ENCODE measurements at places on chromosomes 13 and 19.

GRCh38 chr19:45216667-45217066 is 28.5 kb downstream of the EXOC3L2 start:
- DNase-seq, result no peak

- no peak for DNase-seq
Measured at GRCh38 chr13:21176982-21177284, 475 bp downstream of the MRPL57 start.

DNA sequence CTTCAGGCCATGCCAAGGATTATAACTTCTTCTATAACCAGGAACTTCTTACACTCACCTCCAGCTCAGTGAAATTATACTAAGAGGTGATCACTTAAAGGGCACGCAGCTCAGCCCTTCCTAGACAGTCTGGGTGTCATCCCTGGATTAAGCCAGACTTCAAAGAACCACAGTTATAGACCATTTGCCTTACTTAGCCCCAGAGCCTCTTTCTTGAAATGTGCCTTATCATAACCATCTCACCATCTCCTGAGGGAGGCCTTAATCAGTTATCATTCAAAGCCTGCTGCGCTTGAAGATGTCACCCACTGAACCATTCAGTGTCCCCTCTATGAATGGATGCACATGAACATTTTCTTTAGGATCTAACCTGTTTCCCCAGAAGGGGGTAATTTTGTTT is 10.1 kb upstream of the DHRS12 start:
- DNase-seq, result peak; percentile 70

GRCh38 chr19:33249740-33250366 is 24.2 kb upstream of the SLC7A10 start:
- no peak for DNase-seq

DNA sequence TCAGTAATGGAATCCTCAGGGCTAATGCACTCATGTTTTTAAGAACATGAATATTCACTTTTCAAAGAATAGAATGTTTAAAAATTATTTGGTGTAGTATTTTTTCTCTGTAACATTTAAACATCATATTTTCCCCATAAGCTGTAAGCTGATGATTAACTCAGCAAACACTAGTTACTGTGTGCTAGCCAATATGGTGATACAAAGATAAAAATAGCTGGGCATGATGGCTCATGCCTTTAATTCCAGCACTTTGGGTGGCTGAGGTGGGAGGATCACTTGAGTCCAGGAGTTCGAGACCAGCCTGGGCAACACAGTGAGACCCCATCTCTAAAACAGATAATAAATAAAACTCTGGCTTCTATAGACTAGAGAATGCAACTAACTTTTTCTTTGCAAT is 13.2 kb downstream of the RNF17 start:
- no peak for DNase-seq

- no peak for DNase-seq
Measured at GRCh38 chr13:59842507-59842906, 321.2 kb downstream of the DIAPH3 start.

GRCh38 chr13:19088416-19088815 is 93.2 kb downstream of the TUBA3C start:
- DNase-seq, result no peak

GRCh38 chr19:2291185-2291751 is 9.3 kb upstream of the PEAK3 start:
- DNase-seq, result no peak

DNA sequence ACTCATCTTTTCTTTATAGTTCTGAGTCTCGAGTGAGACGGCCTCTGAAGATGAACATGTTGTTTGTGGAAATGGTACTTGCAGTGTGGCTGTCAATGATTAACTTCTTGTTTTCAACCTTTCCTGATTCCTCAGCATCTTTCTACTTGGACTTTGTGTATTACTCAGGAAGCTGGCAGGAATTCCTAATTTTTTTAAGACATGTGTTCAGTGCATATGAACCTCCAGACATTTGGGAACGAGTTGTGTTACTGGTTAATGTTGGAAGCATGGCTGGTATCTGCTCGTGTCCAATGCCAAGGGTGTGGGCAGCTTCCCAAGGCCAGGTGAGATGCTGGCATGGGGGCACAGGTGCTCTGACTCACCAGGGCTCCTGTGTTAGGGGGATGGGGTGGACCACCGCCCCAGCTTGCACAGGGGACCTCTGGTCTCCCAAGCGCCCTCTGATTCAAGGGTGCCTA is 61.1 kb upstream of the MCF2L start:
- no peak for DNase-seq

GRCh38 chr13:74866101-74866500 is 615.9 kb downstream of the TBC1D4 start:
- no peak for DNase-seq

GRCh38 chr19:41796362-41796761 is at the start of gene CEACAM3:
CEACAM3 (plus strand) TSS chr19:41796587; CDS start chr19:41796678, 91 bp downstream.
- no peak for DNase-seq

DNA sequence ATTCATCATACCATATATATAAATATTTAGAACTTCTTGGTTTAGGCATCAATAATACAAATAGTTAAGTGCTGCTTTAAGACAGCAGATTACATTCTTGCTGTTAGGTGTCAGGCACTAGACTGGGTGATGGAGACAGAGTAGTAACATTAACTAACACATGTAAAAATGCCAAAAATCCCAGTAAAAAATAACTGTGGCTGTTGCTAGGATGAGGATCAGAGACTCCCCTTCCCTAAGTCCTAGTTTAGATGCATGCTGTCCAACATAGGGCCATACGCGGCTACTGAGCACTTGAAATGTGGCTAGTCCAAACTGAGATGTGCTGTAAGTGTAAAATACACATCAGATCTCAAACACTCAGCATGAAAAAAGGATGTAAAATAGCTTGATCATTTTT is 94.7 kb downstream of the CDADC1 start:
- no peak for DNase-seq

GRCh38 chr13:28530729-28531076 is 35.8 kb upstream of the FLT1 start:
- no peak for DNase-seq

DNA sequence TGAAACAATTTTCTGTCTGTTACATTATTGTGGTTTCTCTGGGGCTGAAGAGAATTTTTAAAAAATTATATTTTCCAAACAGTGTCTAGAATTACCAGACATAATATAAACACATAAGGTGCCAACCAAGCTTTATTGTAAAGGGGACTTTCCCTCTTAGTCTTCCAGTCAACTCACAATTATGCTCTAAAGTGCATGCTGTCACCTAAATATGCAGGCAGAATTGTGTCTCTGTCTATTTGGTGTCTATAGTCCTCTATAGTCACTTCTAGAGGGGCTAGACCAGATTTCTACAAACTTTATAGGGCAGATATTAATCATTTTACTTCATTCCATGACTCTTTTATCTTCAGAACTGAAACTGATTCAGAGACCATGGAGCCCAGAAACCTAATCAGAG is 12.8 kb downstream of the ZNF254 start:
- no peak for DNase-seq

GRCh38 chr13:113901231-113901630 is 37.4 kb upstream of the GAS6 start:
- DNase-seq, result no peak

DNA sequence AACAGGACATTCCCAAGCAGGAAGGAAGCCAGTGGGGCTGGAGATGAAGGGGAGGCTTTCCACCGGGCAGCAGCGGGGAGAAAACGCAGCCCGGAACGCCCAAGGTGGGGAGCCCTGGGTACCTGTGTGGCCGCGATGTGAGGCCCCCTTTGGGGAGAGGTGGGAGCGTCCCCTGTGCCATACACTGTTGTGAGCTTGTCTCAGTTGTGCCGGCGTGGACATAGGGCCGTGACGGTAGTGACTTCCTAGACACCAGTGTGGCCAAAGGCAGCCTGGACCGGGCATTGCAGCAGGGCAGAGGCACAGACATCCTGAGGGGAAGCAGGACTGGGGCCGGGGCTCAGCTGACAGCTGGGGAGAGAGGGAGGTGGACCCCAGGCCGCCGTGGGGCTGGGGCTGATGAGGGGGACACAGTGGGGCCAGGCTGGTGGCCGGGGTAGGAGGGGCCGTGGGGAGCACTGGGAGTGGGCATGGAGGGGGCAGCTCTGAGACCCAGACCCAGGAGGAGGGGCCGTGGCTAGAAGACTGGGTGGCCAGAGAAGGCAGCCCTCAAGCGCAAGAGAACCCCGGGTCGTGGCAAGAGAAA is 38.5 kb upstream of the TFDP1 start:
- DNase-seq, result no peak

- DNase-seq, result no peak
Measured at GRCh38 chr13:29125934-29126424, 305.8 kb downstream of the MTUS2 start.

GRCh38 chr13:33323801-33324510 is 38.4 kb upstream of the STARD13 start:
- no peak for DNase-seq

DNA sequence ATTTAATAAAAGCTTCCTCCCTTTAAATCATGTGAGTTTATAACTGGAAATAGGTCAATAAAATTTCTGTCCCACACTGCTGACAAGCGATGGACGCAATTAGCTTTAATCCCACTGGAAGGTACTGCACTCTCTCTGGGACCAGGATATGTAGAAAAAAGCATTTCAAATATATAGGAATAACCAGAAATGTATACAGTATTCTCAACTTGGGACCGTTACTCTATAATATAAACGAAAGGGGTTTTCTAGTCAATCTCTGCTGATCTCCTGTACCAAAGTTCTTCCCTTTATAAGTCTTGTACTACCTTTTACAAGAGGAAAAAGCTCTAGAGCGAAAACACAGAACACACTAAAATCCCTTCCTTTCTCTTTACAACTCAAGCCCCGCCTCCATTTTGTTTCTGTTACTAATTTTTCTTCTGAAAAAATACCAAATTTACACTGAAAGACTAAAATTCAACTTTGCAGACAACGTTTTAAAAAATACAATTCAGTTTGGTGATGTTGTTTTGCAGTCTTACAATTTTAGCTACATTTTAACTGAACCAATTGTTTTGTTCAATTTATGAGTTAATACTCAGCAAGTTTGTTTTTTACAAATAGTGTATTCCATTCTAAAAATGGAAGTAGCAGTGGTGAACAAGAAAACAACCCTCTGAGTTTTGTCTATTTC is 1.7 kb upstream of the USPL1 start:
- DNase-seq, result peak; percentile 52

DNA sequence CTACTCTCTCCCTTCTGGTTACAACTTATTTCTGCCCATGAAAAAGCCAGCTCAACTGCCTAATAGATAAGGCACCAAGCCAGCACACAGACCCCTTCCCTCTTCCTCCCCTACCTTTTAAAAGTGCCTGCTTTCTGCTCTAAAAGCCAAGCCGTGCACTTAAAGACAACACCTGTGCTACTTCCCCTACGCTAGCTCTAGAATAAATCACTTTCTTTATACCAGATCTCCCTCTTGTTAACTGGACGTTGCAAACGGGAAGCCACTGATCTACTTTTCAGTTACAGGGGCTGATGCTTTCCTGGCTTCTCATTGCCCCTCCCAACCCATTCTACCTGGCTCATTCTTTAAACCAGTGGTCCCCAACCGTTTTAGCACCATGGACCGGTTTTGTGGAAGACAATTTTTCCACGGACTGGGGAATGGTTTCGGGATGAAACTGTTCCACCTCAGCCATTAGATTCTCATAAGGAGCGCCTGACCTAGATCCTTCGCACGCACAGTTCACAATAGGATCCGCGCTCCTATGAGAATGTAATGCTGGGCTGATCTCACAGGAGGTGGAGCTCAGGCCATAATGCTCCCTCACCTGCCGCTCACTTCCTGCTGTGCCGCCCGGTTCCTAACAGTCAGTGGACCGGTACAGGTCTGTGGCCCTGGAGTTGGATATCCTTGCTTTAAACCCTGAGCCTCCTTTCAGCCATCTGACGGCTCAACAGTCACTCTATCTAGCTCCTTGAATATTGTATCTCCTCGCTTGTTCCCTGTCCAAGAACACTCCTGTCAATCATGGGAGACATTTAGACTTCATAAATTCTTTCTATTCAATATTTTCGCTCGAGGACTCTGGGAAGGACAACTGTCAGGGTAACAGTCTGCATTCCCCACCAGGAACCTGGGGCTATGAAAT is 841 bp upstream of the ZNF223 start:
- DNase-seq, result no peak

DNA sequence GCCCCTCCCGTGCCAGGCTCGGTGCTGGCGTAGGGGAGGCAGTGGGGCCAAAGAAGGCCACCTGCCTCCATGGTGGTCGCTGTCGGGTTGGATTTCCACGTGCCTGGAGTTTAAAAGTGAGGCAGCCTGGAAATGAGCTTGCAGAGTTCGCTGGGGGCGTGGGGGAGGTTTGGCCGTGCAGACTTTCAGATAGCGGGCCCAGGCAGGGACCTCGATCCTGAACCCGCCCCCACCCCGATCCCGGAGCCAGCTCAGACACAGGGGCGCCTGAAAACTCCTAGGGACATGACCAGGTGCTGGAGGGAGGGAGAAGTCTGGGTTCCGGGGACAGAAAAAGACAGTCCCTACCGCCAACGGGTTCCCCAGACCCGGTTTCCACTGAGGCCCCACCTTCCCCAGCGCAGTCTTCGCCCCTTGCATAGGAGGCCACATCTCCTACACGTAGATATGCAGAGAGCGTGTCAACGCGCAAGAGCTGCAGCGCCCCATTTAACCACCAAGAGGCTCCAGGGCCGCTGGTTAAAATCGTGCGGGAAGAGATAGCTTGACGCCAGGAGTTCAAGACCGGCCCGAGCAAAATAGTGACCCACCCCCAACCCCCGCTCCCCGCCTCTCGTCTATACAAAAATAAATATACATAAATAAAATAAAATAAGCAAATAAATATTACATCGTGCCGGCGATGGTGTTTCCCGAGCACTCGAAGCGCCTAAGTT is 8.5 kb downstream of the CCDC8 start:
- no peak for DNase-seq

DNA sequence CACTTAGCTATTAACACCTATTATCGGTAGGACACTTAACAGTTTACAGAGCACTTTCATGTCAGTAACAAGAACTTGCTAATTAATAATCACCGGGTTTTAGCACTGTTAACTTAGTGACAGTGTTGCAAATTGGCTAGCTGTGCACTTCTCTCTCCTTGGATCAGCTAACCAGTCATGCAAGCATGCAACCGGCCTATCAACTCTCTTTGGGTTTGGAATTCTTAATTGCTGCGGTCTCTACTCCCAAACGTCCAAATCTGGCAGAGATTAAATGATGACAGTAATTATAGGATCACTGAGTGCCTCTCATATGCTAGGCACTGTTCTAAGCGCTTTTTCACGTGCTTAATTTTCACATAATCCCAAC is 1.2 kb downstream of the EPS15L1 start:
- DNase-seq, result no peak

DNA sequence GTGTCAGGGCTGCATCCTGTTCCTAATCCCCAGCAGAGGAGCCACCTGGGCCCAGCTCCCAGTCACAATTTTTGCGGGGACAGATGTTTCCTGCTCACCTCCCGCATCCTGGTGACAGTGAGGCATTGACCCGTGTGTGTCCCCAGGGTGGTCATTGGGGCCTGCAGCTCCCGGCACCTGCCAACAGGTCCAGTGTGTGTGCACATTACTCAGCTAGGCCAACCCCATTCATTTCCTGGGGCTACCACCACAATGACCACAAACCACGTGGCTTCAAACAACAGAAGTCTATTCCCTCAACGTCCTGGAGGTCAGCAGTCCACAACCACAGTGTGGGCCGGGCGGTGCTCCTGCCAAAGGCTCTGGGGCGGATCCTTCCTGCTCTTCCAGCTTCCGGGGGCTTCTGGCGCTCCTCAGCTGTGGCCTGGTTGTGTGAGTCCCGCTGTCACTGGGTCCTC is 11.9 kb upstream of the F2RL3 start:
- DNase-seq, result no peak

- peak; percentile 53 for DNase-seq
Measured at GRCh38 chr13:114067381-114067885, 65.0 kb downstream of the RASA3 start.

GRCh38 chr19:45295873-45296272 is 26.8 kb downstream of the CKM start:
- DNase-seq, result no peak

GRCh38 chr19:40253611-40254092 is 27.2 kb upstream of the CCNP start:
- no peak for DNase-seq

Data from Karpas-422 (cell line).